GM06990 (cell line): ENCODE measurements at places on chromosomes 6 and 20.

- DNase-seq = no peak
Observed at GRCh38 chr20:36153736-36154699, 522 bp upstream of the EPB41L1 start.

DNA sequence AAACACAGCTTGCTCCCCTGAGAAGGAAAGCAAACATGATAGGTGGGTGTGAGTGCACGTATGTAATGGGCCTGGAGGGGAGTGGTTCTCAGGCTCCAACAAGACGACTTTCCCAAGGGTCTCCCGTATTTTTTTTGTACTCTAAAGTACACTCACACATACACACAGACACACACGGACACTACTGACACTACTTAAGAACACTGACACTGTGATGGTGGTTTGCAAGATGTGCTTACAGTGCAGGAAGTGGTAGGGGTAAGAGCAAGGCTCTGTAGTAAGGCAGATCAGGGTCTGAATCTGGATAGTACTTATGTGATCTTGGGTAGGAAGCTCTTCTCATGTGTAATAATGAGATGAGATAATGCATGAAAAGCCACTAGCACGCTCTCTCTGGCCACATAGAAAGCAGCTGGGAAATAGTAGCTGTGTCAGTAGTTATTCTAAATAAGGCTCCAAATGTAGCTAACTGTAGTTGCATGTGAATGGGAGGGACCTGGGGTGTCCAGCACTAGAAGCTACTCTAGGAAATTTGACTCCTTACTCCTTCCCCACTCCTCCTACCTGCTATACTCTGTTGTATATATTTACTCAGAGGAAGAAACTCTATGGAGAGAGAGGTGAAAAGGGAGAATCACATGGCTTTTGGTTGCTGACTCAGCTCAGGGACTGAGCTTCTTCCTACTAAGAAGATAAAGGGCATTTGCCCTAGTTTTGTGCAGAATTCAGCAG is 8.4 kb upstream of the ZBTB24 start:
- DNase-seq = no peak

DNA sequence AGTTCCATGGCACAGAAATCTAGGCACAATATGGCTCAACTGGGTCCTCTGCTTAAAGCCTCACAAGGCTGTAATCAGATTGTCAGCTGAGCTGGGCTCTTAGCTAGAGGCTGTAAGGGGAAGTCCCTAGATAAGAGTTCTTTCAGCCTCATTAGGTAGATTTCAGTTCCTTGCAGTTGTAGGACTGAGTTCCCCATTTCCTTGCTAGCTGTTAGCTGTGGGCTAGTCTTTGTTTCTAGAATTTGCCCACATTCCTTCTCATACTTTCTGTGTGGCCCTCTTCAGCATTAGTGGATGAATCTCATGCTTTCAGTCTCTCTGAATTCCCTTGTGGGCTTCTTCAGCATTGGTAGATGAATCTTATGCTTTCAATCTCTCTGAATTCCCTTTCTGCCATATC is 71.0 kb upstream of the MRAP2 start:
- DNase-seq = peak; percentile 12

- no peak for DNase-seq
Observed at GRCh38 chr6:139567095-139567494, 192.6 kb upstream of the CITED2 start.

- peak; percentile 76 for DNase-seq
Observed at GRCh38 chr6:6683969-6684833, 95.7 kb downstream of the LY86 start.

DNA sequence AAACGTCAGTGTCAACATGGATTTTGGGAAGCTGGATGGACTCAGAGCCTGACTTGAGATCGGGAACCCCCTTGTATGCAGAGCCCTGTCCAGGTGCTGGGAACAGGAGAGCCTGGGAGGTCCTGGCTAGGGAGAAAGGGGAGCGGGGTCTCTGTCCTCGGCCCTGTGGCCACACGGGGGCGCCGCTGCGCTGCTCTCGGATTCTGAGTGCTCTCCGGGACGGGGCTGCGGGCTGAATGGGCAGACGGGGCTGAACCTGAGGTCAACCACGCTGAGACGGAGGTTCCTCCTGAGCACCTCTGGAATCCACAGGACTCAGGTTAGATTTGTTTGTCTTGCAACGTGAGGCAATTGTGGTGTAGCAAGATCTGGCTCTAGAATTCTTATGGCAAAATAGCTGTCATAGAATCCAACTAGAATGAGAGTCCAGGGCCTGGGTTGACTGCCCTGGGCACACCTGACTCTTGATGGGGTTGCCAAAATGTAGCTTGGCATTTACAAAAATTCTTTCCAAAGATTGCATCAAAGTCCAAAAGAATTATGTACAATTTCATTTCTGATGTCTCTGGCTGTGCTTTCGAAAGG is 20.6 kb upstream of the HLA-F start:
- DNase-seq = peak; percentile 62

DNA sequence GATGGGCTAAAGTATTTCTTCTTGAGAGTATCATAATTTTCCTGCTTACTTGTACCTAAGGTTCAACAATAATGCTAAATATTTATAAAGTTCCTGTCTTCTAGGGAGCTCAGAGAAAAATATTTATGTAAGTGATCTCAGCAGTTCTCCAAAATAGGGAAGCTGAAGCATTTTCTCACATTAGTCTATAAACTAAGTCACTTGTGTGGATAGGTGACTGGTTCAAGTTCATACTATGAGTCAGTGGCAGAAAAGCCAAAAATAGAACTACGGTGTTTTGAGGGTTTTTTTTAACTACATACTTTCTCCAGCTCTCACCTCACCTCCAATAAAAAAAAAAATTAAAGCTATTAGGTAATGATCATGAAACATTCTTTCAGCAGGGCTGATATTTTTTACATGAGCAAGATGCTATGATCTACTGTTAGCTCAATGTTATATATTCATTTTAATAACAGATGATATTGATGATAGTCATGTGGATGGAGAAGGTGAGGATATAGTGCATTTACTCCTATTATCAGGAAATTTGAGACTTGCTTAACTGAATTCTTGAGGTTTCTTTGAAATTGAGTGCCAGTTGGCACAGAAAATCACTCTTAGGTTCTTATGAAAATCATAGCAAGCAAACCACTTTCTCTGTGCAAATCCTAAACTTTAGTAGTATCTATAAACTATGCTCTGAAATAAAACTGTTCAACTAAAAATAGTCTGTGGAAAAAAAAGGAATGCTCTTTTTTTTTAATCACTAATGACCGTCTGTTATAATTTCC is 4.1 kb upstream of the MOXD1 start:
- DNase-seq = peak; percentile 42
